ENCODE measurements at places on chromosomes 6 and 20.
A peak's percentile ranks its signal among the peaks of the same experiment; 100 is the strongest.

GRCh38 chr20:47127546-47127945 is 229.0 kb downstream of the ZMYND8 start:
- no peak for DNase-seq

DNA sequence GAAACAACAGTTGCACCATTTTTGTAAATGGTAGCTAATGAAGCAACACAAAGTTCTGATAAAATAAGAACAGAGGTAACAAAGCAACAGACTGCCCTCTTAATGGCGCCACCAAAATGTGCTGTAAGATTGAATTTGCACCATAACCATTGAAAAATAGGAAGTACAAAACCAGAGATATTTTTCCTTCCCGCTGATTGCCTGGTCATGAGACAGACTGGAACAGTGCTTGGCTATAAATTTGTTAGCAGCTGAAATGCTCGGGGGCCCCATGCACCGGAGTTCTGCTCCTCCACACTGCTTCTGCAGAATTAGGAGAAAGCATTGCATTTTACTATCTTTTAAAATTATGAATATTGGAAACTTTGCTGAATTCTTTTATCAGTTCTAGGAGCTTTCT is 164.4 kb upstream of the QKI start:
- DNase-seq = no peak

DNA sequence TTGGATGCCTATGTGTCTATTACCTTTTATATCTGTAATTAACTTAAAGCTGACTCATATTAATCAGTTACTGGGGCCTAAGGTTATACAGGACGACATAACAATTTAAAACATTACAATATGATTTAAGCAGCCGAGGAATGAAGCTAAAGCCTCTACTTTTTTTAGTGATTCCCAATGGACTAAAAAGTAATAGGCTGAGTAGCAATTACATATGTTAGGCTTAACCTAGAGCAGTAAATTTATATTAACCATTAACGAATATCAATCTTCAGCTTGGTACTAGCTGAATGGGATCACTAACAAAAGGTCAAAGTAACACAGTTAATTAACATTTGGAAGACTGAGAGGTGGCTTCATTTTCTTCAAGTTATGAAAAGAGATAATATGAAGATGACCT is 43.1 kb downstream of the STK38 start:
- DNase-seq = no peak

GRCh38 chr20:35191419-35192117 is 19.7 kb downstream of the PROCR start:
- no peak for DNase-seq

GRCh38 chr20:42214074-42214473 is 595.9 kb upstream of the CHD6 start:
- DNase-seq = no peak

GRCh38 chr6:100117680-100118079 is 123.7 kb upstream of the MCHR2 start:
- DNase-seq = no peak

GRCh38 chr6:136532030-136532429 is 18.2 kb downstream of the MAP7 start:
- DNase-seq = no peak

GRCh38 chr6:143677891-143678791 is at the start of gene PHACTR2:
Gene PHACTR2 (plus strand): TSS chr6:143677965. CDS start chr6:143678164, 199 bp downstream.
- no peak for DNase-seq

GRCh38 chr20:44533928-44534327 is 12.1 kb upstream of the SERINC3 start:
- DNase-seq = no peak

- no peak for DNase-seq
These were observed 382 bp downstream of the MYH7B start for GRCh38 chr20:34956041-34956458.

DNA sequence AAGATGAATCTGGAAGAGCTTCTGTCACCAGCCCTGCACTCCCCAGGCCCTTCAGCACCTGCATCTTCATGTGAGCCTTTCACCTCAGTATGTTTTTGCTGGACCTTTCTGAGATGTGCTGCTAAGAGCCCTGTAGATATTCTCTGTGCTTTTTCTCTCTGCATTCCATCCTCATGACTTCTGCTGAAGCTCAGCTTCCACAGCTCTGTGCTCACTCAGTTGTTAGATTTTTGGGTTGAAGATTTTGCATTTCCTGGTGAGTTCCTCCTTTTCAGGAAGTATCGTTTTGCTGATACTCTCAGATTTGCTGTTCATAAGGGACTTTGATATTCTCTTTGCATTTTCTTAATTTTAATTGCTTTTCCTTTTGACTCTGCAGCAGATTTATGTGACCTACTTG is 18.3 kb downstream of the KIAA1586 start:
- peak; percentile 17 for DNase-seq

GRCh38 chr6:11615214-11615602 is 77.7 kb downstream of the TMEM170B start:
- DNase-seq = no peak

DNA sequence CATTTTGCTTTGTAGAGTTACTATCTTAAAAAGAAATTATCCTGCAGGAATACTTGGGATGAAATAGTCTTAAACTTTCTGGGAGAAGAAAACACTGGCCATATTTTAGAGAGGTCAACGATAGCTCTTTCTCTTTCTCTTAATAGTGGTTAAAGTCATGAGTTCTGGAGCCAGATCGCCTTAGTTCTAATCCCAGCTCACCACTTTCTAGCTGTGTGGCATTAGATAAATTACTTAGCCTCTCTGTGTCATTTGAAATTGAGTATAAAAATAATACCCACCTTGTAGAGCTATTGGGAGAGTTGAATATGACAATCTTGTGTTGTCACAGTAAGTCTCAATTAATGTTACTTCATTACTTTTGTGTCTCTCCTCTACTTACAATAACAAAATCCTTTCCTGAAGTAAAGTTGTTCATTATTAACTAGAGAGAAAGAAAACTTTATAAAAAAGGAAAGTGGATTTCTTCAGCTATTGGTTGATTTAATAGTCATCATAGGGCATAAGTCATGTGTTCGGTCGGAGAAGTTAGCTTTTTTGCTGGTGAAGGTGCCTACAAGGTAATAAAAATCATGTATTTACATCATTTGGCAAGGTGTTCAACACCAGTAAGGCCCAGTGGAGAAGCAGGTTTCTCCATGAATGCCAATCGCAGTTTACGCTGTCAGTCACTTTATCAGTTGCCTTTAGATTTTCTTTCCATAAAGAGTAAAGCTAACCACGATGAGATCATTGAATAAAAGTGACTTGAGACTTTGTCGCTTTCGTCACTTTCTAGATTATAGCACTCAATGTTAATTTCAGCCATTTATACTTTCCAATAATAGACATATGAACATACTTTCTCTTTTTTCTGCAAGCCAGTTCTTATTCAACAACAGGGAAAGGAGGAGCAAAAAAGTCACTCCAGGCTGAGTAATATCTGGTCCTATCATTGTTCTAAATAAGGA is 2.0 kb downstream of the NEDD9 start:
- DNase-seq = no peak

DNA sequence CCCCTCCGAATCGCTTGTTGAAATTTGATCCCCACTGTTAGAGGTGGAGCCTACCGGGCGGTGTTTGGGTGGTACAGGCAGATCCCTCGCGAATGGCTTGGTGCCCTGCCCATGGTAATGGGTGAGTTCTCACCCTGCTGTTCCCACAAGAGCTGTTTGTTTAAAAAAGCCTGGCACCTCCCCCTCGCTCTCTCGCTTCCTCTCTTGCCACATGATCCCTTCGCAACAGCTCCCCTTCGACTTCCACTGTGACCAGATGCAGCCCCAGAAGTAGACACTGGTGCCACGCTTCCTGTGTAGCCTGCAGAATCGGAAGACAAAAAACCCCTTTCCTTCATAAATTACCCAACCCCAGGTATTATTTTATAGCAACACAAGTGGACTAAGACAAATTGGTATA is 292.2 kb upstream of the QKI start:
- no peak for DNase-seq

DNA sequence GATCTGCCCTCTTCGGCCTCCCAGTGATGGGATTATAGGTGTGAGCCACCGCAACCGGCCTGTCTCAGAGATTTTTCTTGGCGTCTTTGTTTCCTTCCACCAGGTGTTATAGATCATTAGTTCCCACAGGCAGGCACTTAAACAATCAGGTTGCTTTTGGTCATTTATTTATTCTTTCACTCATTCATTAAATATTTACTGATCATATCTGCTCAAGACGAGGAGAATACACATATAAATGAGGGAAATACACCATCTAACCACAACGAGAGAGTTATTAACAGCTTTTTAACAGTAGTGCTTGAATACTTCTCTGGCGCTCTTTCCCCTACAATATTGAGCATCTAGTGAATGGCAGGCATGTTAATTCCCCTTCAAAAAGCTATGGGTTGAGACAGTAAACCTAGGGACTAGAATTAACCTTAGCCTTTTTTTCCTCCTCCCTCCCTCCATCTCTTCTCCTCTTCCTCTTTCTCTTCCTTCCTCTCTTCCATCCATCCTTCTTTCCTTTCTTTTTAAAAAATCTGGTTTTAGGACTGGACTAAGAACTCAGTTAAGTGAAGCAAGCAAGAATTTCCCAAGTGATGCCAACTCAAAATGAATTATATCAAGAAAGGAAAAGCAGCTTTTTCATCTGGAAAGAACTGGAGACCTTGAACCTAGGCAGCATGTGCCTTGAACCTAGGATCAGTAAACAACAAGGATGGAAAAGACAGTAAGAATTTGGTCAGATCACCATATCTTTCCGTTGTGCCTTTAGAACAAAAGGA is 41.1 kb upstream of the RFPL4B start:
- no peak for DNase-seq

- DNase-seq = no peak
These were observed 33.7 kb upstream of the GPR6 start for GRCh38 chr6:109944448-109944847.

- no peak for DNase-seq
These were observed 179.2 kb upstream of the HSF2 start for GRCh38 chr6:122220254-122220653.

GRCh38 chr6:1856381-1856780 is 246.7 kb downstream of the FOXC1 start:
- peak; percentile 54 for DNase-seq

DNA sequence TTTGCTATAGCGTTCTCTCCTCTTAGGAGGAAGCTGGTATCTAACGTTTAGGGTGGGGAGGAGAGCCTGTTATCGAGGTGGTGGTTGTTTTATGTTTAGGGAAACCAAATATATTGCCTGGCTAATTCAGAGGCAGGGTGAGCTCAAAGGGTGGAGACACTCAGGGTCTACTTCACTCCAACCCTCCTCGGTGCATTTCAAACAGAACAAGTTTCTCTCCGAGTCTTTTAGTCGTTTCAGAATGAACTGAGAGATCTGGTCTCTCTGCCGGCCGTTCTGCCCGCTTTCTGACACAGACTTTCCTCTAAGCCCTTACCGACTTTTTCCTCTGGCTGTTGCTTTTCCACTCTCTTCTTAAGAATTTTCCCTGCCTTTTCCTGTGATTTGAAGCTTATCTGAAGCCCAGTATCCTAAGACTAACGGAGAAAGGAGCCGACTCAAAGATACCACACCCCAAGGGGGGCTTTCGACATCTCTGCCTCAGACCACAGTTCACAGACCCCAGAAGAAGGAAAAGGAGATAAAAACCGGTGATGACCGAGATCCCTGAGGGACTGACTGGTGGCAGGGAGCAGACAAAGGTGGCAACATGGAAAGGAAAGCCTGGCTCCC is 865 bp downstream of the STK38 start:
- DNase-seq = no peak

GRCh38 chr6:36590237-36590636 is 3.9 kb upstream of the SRSF3 start:
- no peak for DNase-seq

DNA sequence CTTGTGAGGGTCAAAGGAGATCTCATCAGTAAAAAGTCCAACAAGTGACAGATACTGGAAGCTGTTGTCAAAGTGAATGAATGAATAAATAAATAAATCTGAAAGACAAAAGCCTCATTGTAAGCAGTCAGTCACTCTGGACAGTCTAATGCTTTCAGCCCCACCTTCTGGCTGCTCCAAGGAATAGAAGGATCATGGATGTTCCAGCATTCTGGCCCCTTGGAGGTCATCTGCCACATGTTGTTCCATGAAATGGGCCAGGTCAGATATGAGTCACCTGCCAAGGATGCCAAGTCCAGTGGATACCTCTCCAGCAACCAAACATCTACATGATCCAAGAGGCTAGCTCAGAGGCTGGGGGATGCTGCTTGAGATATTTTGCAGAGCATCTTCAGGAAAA is 185.6 kb downstream of the BMP7 start:
- no peak for DNase-seq

DNA sequence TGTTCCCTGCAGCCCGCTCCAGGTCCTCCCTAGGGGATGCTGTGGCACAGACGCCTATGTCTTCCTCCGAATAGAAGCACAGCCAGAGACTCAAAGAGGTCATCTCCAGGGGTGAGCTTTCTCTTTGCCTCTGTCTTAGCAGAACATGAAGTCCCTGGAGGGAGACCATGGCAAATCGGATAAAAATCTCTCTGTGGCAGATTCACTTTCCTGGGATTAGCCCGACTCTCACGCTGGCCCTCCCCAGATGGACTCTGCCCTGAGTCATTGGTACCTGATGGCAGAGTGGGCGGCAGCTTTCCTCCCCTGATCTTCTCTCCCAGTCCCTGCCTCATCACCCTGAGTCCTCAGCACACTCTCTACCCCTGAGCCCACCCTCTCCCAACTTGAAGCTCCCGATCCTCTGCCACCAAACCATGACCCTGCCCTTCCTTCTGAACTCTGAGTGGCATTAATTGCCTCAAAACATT is 58.0 kb upstream of the CCDC167 start:
- DNase-seq = no peak
